ENCODE measurements at places on chromosomes 1 and 21.

DNA sequence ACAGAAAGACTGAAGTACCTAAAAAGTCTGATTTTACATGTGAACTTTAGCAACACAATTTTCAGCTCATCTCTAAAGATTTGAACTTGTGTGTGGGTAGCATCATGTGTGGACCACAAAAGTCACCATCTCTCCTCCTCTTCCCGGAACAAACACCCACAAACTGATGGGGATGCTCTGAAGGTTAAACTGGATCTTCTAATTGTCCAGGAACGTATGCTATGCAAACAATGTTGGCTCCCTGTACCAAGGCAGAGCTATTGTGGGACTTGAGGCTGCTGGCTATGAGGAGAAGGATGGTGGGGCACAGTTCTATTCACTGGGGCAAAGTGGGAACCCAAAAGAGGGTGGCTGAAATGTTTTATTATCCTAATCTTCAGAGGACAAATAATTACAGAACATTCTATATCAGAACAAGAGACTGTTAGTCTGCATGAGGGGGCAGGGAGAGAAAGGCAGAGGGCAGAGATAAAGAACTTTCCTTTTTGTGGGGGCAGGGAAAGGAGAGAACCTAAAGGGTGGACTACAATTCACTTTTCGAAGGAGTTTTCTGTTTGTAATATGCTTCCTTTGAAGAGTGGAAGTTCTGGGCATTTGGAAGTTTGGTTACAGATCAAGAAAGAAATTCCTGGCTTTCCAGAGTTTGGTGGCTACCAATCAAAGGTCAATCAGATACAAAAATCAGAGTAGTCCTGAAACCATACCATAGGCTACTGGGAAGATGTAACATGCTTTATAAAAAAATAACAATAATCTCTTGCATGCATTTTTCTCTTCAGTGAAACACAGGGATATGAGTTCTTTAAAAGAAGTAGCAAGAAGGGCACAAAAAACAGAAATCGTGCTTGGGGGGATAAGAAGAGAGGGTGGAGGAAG lies 62.9 kb downstream of the GADD45A start:
- DNase-seq: no peak

DNA sequence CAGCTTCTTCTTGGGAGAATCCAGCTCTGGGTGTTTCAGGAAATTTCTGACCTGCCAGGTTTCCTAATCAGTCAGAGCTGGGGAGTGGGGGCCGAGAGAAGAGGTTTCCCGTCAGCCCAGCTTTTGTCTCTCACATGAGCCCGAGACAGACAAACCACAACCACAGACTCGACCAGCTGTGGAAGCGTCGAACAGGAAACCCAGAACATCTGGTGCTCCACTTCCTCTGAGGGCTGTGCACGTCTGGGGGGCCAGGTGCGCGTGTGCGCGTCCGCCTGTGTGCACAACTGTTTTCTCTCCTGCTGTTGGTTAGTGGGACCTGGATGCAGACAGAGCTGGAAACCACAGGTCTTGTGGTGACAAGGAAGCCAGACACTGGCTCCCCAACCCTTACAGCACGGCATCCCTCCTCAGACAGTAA lies 113.0 kb upstream of the SLC25A33 start:
- DNase-seq: no peak

- peak; percentile 64 for DNase-seq
Observed at GRCh38 chr1:109274533-109275476, 8.1 kb downstream of the PSRC1 start.

GRCh38 chr1:183100361-183100974 lies 77.2 kb downstream of the LAMC1 start:
- peak; percentile 44 for DNase-seq

GRCh38 chr1:181430015-181430885 lies 53.1 kb upstream of the CACNA1E start:
- no peak for DNase-seq
